ENCODE measurements at places on chromosomes 7 and 10.

GRCh38 chr10:43649185-43649523 lies 473 bp upstream of the ZNF32 start:
- no peak for DNase-seq

- DNase-seq: no peak
These were observed 49.8 kb downstream of the PRKCQ start for GRCh38 chr10:6530211-6530840.

GRCh38 chr7:141231018-141231792 lies 157.3 kb downstream of the TMEM178B start:
- peak; percentile 39 for DNase-seq

DNA sequence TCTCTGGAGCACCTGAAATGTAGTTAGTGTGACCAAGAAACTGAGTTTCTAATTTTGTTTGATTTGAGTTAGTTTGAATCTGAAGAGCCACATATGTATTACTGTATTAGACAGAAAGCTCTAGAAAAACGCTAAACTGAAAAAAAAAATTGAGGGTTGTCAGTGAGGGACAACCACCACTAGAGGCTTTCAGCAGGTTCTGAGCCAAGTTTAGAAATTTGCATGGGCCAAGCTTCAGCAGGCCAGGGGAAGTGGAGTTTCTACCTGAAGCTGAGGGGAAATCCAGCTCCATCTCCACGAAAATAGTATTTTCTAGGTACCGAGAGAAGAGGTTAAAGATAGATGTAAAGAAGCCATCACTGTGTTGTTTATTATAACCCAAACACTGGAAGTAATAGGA lies 77.9 kb upstream of the PLXNA4 start:
- peak; percentile 13 for DNase-seq

GRCh38 chr10:26355241-26355640 lies 82.9 kb upstream of the APBB1IP start:
- DNase-seq: no peak
